ENCODE measurements at places on chromosomes 2 and 18. TPM values are rescaled to one million over a fixed set of nuclear protein-coding genes. Genes with fewer than 3 reads are reported as not detected.

Gene TRIM54
- total RNA-seq: 0.19 TPM

Gene XDH
- not detected for total RNA-seq

Gene SLC16A14
- 0.65 TPM for total RNA-seq

Gene ATP6V1C2
- total RNA-seq: not detected

Gene GCC2
- total RNA-seq: 85.7 TPM

Gene PTPN2
- total RNA-seq: 68.1 TPM

Gene IL36B
- not detected for total RNA-seq

Gene EFR3B
- 0.11 TPM for total RNA-seq

Gene GPR75
- total RNA-seq: 3.3 TPM

Gene RAD51AP2
- not detected for total RNA-seq

Gene MEP1B
- total RNA-seq: not detected

Gene ACMSD
- not detected for total RNA-seq

Gene COL4A4
- not detected for total RNA-seq

Gene SKOR2
- not detected for total RNA-seq

Gene SGPP2
- 0.89 TPM for total RNA-seq

Gene SFTPB
- total RNA-seq: not detected

Gene CYTIP
- total RNA-seq: 238 TPM

Gene INO80B
- total RNA-seq: 46.8 TPM

Gene ALPG
- total RNA-seq: not detected

Gene DES
- not detected for total RNA-seq

Gene PDE1A
- total RNA-seq: not detected

Gene ADAM23
- total RNA-seq: 1.7 TPM

Gene TMEM185B
- 26.2 TPM for total RNA-seq

Gene CELF4
- total RNA-seq: not detected

Gene ALK
- total RNA-seq: not detected

Gene RBFA
- total RNA-seq: 21.2 TPM

Gene ECEL1
- total RNA-seq: not detected

Gene NOL4
- total RNA-seq: not detected

Gene PAIP2B
- 4.8 TPM for total RNA-seq

Gene DSC2
- total RNA-seq: not detected

Gene SLC66A3
- 19.0 TPM for total RNA-seq

Gene RETSAT
- total RNA-seq: 28.8 TPM

Gene KCNG3
- total RNA-seq: not detected

Gene EN1
- total RNA-seq: not detected

Gene GLB1L
- total RNA-seq: 4.1 TPM

Gene CNNM4
- total RNA-seq: 7.9 TPM

Gene HOXD3
- not detected for total RNA-seq

Gene RNF144A
- total RNA-seq: 78.7 TPM

Gene ABCB6
- total RNA-seq: 14.3 TPM

Gene DSG1
- total RNA-seq: not detected

Gene CHN1
- total RNA-seq: 3.7 TPM

Gene PTRHD1
- total RNA-seq: 17.3 TPM

Gene LIPG
- 0.09 TPM for total RNA-seq

Gene CTAGE1
- not detected for total RNA-seq

Gene UGT1A3
- not detected for total RNA-seq

Gene HRH4
- 0.23 TPM for total RNA-seq

Gene SAG
- total RNA-seq: not detected

Gene OBSL1
- total RNA-seq: not detected

Gene SP3
- total RNA-seq: 101 TPM

Gene DSC3
- total RNA-seq: not detected

Gene SLC8A1
- total RNA-seq: 0.75 TPM

Gene CHMP3
- total RNA-seq: 48.9 TPM

Gene SRBD1
- total RNA-seq: 20.5 TPM

Gene SERPINB3
- not detected for total RNA-seq
